Gastroesophageal sphincter (tissue), 4 donors: ENCODE measurements at places on chromosomes 16 and 17. TPM values are rescaled to one million over a fixed set of nuclear protein-coding genes. Genes with fewer than 3 reads are reported as not detected.

NPTX1 gene
- total RNA-seq = 6.3 TPM

KRT40 gene
- total RNA-seq = not detected

CTRL gene
- total RNA-seq = 5.0 TPM

CALB2 gene
- not detected for total RNA-seq

KRT25 gene
- not detected for total RNA-seq

NAA60 gene
- total RNA-seq = 18.6 TPM

CYB5B gene
- 63.8 TPM for total RNA-seq

AANAT gene
- not detected for total RNA-seq

UMOD gene
- not detected for total RNA-seq
